ENCODE measurements at places on chromosomes 3 and 15. TPM values are rescaled to one million over a fixed set of nuclear protein-coding genes. Genes with fewer than 3 reads are reported as not detected.

CMTM8 gene
- total RNA-seq: 19.3 TPM

GRCh38 chr3:14206548-14207177 is 28.0 kb downstream of the LSM3 start:
- H3K4me3 ChIP-seq: no peak overlapping the region
- no peaks in the 10 kb centered on the region for H3K27me3 ChIP-seq
- no peaks in the 10 kb centered on the region for H3K36me3 ChIP-seq
- no peak overlapping the region for H3K27ac ChIP-seq

SNTN gene
- not detected for total RNA-seq

ZIC4 gene
- not detected for total RNA-seq

- no peak overlapping the region for H3K4me3 ChIP-seq
- H3K27me3 ChIP-seq: no peaks in the 10 kb centered on the region
- no peak for DNase-seq
- H3K4me1 ChIP-seq: no peaks in the 10 kb centered on the region
Observed at GRCh38 chr3:71863563-71864190, 78.7 kb upstream of the PROK2 start.

DNA sequence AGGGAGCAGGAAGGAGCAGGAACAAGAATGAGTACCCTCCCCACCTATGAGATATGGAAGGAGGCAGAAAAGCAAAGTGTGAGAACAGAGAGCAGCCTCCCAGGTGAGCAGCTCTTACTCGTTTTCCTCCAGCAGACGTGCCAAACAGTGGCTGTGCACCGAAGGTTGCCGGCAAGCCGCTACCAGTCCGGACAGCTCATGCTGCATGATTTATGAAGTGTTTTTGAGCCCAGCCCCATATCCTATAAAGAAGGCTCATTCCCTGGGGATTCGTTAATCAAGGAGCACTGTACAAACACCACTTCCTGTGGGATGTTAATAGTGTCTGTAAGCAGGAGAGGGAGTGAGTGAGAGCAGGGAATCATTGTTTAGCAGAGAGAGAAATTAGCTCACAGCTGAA is 118.3 kb upstream of the FOXB1 start:
- no peaks in the 10 kb centered on the region for H3K4me1 ChIP-seq
- DNase-seq: no peak
- no peaks in the 10 kb centered on the region for H3K36me3 ChIP-seq
- no peaks in the 10 kb centered on the region for H3K27me3 ChIP-seq

- H3K36me3 ChIP-seq: no peaks in the 10 kb centered on the region
- no peak for DNase-seq
- peak overlapping the region; percentile 26 for H3K27ac ChIP-seq
- no peaks in the 10 kb centered on the region for H3K4me1 ChIP-seq
Observed at GRCh38 chr3:177341736-177342419, 144.6 kb upstream of the TBL1XR1 start.

HRH1 gene
- 3.9 TPM for total RNA-seq

DNA sequence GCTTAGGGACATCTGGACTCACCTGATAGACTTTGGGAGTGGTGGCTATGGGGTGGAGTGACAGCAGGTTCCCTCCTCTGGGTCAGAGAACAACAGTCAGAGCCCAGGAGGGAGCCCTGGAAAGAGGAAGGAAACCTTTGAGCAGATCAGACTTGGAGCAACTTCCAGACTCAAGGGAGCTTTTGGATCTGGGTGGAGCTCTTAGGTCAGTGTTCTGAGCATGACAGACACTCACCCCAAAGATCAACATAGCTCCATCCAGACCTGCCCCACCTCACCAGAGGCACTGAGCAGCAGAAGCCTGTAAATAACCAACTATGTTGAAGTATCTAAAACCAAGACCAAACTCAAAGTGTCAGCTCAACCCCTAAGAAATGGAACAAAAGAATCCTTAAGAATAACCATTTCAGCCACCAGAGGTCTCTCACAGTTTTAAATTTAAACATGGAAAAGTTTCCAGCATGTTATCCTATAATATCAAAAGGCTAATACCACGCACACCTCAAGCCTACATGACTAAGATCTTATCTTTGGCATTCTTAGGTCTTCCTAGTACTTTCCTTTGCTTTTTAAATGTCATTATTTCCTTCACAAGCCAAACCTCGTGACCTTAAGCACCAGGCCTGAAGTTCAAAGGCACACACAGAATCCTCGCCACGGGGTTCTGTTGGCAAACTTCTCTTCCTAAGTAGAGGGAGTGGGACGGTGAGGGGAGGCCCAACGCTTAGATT is 56.4 kb downstream of the UMPS start:
- peaks cover 2% of the 10 kb centered on the region for H3K4me1 ChIP-seq
- no peak overlapping the region for H3K4me3 ChIP-seq
- no peaks in the 10 kb centered on the region for H3K36me3 ChIP-seq

REC114 gene
- total RNA-seq: not detected

DNA sequence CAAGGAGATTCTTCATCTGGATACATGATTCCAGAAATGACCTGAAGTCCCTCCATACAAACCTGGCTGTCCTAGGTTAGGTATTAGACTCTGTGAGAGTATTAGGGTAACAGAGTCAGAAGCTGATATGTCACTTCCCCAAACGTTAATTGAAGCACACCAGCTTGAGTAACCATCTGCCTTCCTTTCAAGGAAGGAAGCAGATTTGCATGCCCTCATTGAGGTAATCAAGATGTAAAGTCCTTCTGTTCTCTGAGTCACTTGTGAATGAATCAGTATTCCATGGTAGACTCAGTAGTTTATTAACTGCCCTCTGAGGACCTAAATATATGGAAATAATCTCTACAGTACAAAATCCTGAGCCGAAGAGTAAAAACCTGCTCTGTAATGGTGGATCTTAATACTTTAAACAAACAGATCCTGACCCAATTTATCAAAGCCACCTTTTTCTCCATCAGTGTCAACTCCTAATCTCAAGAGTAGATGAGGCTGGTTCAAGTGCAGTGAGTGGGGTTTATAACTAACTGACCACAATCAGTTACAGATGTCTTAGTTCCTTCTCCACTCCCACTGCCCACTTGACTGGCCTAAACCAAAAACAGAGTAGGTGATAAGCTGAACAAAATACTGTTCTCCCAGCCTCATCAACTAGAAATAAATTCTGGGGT is 246.2 kb upstream of the CHRM5 start:
- no peaks in the 10 kb centered on the region for H3K4me1 ChIP-seq
- no peaks in the 10 kb centered on the region for H3K27me3 ChIP-seq
- DNase-seq: no peak
- H3K36me3 ChIP-seq: no peaks in the 10 kb centered on the region
- no peak overlapping the region for H3K27ac ChIP-seq
- H3K4me3 ChIP-seq: no peak overlapping the region

HGD gene
- not detected for total RNA-seq

GRCh38 chr15:49962044-49962602 is 156.9 kb downstream of the ATP8B4 start:
- H3K4me3 ChIP-seq: no peak overlapping the region
- no peak for DNase-seq
- H3K27me3 ChIP-seq: no peaks in the 10 kb centered on the region
- H3K27ac ChIP-seq: no peak overlapping the region
- no peaks in the 10 kb centered on the region for H3K36me3 ChIP-seq

DNA sequence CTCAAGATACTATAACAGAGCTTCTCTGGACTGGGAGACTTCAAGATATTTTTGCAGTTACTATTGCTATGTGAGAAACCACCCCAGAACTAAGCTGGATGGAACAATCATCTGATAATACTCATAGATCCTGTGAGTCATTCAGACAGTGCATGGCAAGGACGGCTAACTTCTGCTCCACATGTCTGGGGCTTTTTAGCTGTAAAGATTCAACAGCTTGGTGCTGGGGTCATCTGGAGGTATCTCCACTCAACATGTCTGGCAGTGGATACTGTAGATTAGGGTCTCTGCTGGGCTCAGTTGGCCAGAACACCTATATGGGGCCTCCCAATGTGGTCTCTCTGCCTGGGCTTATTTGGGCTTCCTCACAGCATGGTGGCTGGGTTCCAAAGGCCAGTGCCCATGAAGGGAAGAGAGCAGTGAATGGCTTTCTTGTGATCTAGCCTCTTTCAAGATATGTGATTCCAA is 117.3 kb upstream of the SLC7A14 start:
- no peaks in the 10 kb centered on the region for H3K27me3 ChIP-seq
- no peaks in the 10 kb centered on the region for H3K4me1 ChIP-seq
- no peak overlapping the region for H3K4me3 ChIP-seq
- no peaks in the 10 kb centered on the region for H3K36me3 ChIP-seq

GRCh38 chr3:155412904-155413303 is 119.4 kb upstream of the STRIT1 start:
- no peaks in the 10 kb centered on the region for H3K36me3 ChIP-seq
- H3K27me3 ChIP-seq: no peaks in the 10 kb centered on the region
- no peaks in the 10 kb centered on the region for H3K4me1 ChIP-seq
- no peak for DNase-seq
- no peak overlapping the region for H3K27ac ChIP-seq

MYEF2 gene
- 4.8 TPM for total RNA-seq

SLC28A1 gene
- not detected for total RNA-seq

- no peak for DNase-seq
- no peaks in the 10 kb centered on the region for H3K4me1 ChIP-seq
- H3K36me3 ChIP-seq: no peaks in the 10 kb centered on the region
- no peaks in the 10 kb centered on the region for H3K27me3 ChIP-seq
- no peak overlapping the region for H3K27ac ChIP-seq
- no peak overlapping the region for H3K4me3 ChIP-seq
Observed at GRCh38 chr3:125416235-125416634, 41.1 kb upstream of the ZNF148 start.

DNA sequence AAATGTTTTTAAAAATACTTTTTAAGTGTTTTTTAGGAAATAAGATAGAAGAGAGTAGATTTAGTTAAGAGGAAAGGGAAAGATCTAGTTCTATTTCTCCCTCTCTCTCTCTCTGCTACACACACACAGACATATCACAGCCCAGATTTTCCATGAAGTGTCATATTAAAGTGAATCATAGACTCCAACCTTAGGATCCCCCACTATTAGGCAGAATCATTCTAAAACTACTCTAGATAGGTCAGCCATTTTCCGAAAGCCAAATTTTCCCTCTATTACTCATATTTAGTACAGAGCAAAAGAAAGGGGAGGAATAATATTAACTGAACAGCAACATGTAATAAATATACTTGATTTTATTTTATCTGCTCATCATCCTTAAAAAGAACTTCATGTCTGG is 45.1 kb upstream of the RSL24D1 start:
- no peaks in the 10 kb centered on the region for H3K36me3 ChIP-seq
- H3K4me1 ChIP-seq: no peaks in the 10 kb centered on the region
- no peaks in the 10 kb centered on the region for H3K27me3 ChIP-seq
- no peak for DNase-seq
- H3K4me3 ChIP-seq: no peak overlapping the region
- H3K27ac ChIP-seq: no peak overlapping the region
